Muscle of back (tissue), 13 donors: ENCODE measurements at places on chromosomes 3 and 15. TPM values are rescaled to one million over a fixed set of nuclear protein-coding genes. Genes with fewer than 3 reads are reported as not detected.
A peak's percentile ranks its signal among the peaks of the same experiment; 100 is the strongest.

GRCh38 chr15:85710340-85710842 lies 84.3 kb downstream of the KLHL25 start:
- DNase-seq = no peak

DNA sequence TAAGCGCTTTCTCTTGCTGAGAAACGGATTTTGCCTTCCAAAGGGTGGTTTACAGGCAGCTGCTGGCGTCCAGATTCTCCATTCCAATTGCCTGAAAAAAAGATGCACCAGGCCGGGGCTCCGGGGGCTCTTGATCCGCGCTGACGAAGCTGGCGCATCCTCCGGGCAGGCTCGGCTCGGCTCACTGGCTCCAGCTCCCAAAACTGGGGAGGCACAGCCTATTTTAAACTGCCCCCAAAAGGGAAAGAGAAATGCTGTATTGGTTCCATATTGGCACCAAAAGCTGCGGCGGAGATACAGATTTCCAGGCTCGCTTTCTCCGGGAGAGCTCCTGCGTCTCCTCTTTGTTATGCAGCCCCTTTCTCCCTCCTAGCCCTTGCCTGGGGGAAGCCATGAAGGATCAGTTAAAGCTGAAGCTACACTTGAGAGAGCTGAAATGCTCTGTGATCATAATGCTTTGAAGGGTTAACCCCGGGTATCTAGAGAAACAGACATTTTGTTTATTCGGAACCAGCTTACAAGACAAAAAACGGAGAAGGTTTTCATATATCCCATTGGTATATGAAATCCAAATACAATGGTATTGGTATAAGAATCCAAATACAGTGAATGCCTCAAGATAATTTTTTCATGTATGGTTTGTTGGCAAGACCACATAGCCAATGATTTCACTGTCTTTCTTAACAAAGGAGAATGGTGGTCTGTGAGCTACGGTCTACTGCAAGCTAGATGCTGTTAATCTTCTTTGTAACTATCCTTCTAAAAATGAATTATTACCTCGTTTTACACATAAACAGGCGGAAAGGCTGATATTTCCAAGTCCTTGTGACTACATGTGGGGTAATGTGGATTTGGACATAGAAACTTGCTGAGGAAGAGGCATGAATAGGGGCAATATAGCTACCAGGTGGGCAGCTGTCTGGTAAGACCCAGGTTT lies 693 bp downstream of the CD200 start:
- DNase-seq = peak; percentile 77

DNA sequence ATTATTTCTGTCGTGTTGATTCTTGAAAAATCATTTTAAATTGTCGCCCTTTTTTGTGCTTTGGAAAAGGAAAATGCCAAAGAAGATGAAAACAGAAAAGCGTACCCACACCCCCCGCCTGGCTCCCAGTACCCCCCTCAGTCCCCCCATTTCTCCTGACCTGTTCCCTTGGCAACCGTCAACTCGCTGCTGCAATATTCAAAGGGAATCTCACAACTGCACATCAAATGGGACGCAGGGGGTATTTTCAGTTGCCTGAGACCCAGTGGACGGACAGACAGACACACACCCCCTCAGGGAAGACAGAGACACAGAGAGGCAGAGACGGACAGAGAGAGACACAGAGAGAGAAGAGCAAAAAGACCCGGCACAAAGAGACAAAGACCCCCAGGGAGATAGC lies 83.5 kb upstream of the PRR20G start:
- no peak for DNase-seq

DNA sequence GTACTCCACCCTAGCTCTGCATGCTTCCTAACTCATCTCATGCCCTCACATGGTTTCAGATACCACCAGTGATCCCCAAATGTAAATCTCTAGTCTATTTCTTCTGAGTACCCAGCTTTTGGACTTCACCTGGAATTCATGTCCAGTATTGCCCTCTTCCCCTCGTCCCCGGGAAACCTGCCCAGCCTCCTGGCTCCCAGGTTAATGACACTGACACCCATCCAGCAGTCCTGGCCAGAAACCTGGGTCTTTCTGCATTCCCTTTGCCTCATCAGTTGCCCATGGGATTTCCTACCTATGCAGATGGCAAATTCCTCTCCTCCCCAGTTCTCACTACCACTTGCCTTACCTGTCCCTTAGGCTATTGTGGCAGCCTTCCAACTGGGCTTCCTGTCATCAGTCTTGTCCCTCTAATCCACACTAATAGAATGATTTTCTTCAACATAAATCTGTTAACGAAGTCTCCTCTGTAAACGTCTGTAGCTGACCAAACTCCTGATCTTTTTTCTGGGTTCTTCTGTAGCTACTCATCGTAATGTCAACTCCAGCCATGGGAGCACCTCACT lies 15.3 kb upstream of the MYLK start:
- DNase-seq = no peak

HYKK gene
- 3.0 TPM for polyA plus RNA-seq

- peak; percentile 18 for DNase-seq
Measured at GRCh38 chr15:69573815-69574475, 121.3 kb downstream of the RPLP1 start.

- DNase-seq = no peak
Measured at GRCh38 chr3:152331018-152331541, 62.4 kb downstream of the MBNL1 start.

DNA sequence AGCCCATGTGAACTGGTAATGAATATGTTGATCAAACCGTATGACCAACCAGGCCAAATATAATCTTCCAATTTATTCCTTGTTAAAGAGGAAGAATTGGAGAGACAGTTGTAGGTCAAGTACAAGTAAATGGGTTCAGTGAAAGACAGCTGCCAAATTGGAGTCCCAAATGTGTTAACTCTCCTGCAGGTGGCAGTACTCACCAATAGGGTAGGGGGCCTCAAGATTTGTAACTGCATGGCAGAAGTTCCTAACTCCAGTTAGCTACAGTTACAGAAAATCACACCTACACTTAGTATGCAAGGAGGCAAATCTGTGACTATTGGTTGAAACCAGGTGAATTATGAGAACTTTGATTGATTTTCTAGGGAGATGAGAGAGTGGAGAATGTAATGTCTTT lies 278.0 kb downstream of the ZBBX start:
- no peak for DNase-seq

DNA sequence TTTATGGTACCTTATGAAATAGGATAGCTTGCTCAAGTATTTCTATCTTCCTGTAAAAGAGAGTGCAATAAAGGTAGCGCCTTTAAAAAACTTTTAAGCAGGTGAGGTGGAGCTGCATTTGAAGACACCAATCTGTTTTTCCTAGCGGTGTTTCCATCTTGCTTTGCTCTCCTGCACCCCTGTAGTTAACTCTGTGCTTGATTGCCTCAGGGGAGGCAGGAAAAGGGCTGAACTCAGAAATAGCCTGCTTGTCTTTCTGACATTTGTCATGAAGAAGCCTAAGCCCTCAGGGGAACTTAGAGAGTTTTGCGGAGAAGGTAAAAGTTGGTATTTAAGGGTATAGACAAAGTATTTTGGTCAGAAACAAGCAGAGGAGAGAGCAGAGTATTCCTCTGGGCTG lies 63.0 kb upstream of the TPRG1 start:
- DNase-seq = peak; percentile 9

GRCh38 chr3:3023111-3023745 lies 86.9 kb downstream of the IL5RA start:
- no peak for DNase-seq

CXCR6 gene
- polyA plus RNA-seq = 0.12 TPM

GRCh38 chr15:33964665-33965040 lies 3.6 kb upstream of the CHRM5 start:
- no peak for DNase-seq

DNA sequence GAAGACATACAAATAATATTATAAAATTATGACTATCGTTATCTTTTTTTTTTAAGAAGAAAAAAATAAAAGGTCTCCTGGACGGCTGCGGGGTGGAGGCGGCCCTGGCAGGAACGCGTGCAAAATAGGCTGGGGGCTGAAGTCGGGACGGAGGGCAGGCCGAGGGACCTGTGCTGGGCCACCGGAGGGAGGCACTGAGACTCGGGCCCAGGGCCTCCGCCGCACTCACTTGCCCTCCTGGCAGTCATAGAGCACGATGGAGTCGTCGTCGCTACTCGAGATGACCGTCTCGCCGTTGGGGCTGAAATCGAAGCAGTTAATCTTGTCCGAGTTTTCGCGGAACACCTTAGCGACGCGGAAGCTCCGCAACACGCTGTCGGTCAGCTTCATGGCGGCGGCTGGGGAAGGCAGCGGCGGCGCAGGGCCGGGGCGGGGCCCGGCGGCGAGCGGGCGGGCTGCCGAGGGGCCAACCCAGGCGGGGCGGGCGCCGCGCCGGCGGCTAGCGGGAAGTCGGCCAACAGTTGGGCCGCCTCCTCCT lies 408 bp downstream of the WDR82 start:
- no peak for DNase-seq

DNA sequence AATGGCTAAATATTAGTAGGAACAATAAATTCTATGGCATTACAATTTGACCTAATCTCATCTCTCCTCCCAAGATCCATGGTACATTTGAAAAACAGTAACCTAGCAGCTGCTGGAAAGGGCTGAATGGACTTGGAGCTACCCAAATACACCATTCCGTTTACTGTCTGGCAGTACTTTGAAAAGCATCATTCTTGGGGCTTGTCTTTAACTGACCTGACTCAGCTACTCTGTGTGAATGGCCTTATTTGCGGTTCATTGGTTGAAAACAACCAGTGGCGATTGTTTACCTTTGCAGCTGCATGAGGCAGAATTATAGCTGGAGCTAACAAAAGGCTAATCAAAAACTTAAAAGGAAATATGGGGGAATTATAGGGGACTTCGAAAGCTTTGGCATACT lies 311.2 kb upstream of the MCTP2 start:
- no peak for DNase-seq

DNA sequence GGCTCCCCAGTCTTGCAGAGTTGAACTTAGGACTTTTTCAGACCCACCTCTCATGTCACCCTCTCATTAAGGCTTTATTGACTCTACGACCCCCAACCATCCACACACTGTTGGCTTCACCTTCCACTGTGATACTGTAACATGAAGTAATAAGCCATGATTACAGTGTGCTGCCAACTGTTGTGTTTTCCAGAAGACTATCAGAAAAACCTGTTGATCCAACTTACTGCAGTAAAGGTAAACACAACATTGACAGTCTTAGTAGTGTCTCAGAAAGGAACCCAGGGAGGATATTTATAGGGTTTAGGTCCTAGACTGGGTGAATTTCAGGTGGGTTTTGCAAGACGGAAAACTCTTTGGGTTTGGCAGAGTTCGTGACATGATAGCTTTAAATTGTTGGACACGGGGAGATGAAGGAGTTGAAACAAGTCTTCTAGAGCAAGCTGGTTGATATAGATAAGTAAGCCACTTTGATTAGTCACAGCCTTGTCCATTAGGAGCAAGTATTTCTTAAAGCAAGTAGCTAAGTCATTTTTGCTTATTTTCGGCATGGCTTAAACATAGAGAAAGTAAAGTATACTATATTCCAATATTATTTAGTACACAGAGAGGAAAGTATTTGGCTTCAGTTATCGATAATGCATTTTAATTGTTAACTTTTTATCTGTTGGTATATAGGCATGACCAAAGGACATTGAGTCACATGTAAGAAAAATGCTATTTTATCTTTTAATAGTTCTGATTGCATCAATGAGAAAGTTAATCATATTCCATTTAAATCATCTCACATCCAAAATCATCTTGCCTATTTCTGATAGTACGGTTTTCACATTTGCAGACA lies 2.4 kb upstream of the COL6A5 start:
- DNase-seq = no peak

- no peak for DNase-seq
Measured at GRCh38 chr15:57385923-57386390, 9.7 kb downstream of the CGNL1 start.
